ENCODE measurements at places on chromosomes 7 and 10.

DNA sequence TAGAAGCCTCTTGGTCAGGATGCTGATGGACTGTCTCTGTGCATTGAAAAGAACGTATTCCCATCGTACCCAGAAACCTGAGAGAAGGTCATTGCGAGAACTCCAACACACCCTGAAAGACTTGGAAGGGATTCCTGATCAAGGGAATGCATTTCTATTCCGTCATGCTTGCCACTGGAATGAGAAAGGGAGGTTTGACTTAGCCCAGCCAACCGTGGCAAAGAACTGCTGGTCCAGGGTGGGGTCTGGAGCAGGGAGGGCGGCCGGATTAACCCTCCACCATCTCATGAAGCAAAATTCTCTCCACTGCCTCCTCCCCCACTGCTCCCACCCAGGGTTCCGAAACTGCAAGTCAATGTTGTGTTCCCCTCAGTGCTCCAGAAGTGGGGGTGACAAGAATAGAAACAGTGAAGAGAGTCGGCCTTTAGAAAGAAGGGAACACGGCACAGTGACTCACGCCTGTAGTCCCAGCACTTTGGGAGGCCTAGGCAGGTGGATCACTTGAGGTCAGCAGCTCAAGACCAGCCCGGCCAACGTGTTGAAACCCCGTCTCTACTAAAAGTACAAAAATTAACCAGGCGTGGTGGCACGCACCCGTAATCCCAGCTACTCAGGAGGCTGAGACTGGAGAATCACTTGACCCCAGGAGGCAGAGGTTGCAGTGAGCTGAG, 137.5 kb upstream of the MGMT start:
- no peak for DNase-seq

- peak; percentile 13 for DNase-seq
These were observed 39.8 kb downstream of the SPOCK2 start for GRCh38 chr10:72048450-72049124.

- no peak for DNase-seq
These were observed 119.3 kb downstream of the CUX1 start for GRCh38 chr7:101936611-101937231.

- no peak for DNase-seq
These were observed 200.1 kb upstream of the NRG3 start for GRCh38 chr10:81674941-81675340.

GRCh38 chr7:131061158-131061557, 266.5 kb upstream of the MKLN1 start:
- DNase-seq = no peak

GRCh38 chr10:47239211-47239610, 60.8 kb upstream of the GDF10 start:
- no peak for DNase-seq

- DNase-seq = no peak
These were observed 4.1 kb downstream of the KLF6 start for GRCh38 chr10:3780771-3781467.

- no peak for DNase-seq
These were observed 10.5 kb downstream of the LSM5 start for GRCh38 chr7:32479574-32480200.

DNA sequence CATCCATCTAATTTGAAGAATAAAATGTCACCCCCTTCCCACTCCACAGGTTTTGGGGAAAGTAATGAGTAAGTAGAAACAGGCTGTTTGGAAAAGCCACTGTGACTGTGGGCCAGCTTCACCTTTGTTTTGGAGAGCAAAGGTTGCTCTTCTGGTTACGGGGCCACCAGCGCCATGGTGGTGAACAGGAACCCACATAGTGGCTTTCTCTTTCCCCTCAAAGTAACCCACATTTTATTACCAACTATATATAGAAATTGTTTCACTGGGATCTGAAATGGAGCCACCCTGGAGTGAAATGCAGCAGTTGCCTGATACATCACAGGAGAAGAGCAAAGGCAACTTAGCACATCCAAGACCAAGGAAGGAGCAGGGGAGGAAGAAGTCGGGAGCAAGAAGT, 112.3 kb upstream of the EFCAB10 start:
- no peak for DNase-seq

DNA sequence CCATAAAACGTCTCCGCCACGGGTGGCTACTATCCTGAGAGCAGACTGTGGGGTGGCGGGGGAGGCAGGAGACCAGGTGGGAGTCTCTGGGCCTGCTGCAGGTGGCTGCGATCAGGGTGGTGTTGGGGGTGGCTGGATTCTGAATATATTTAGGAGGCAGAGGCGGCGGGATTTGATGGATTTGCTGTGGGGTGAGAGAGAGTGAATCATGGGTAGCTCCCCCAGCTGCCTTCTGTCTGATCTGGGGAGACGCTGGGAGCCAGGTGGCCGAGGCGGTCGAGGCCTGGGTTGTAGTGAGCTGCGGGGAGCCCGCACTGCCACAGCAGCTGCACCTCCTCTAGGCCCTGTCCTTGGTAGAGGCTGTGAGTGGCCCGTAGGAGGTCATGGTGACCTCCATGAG, 48.2 kb upstream of the PFKFB3 start:
- DNase-seq = no peak

DNA sequence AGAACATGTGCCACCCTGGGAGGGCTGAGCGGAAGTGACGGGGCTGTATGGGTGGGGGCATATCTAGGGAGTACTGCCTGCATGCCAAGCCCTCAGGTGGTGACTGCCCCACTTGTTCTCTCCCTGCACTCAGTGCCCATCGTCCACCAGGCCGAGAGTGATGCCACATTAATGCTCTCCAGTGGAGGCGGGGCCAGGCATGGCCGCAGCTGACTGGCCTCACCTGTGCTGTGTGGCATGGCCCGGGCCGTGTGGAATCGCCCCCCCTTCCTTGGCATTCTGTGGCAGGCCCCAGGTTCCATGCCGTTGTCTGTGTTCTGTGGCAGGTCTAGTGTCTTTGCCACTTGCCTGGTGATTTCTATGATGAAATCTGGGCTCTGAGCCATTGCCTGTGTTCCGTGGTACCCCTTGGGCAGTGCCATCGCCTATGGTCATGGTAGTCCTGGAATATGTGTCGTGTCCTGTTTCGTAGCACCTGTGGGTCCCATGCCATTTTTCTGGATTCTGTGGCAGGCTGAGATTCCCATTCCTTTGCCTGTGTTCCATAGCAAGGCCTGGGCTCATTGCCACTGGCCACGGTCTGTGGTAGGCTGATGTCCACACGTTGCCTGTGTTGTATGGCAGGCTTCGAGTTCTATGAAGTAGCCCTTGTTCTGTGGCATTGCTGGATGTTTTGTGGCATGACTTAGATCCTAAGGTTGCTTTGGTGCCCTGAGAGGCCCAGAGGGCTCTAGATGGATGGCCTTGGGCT, 8.9 kb downstream of the FLNC start:
- no peak for DNase-seq

GRCh38 chr7:9250876-9251275, 817.5 kb downstream of the NXPH1 start:
- no peak for DNase-seq

DNA sequence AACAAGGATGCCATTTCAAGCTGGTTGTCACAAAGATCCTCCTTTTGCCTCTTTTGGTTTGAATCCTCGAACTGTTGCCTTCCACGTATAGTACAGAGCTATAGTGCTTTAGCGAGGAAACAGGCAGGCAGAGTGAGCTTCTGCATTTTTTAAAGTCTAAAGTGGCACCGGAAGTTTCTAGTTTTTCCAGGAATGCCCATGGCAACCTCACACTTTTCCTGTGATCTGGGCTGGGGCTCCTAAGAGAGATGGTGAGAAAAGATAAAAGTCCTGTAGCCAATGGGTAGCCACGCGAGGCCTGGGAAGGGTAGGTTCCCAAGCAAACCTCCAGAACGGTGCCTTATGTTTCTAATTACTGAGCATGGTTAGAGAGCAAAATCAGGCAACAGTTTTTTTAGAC, 76.7 kb downstream of the CALD1 start:
- DNase-seq = no peak

GRCh38 chr10:71708301-71708703, 11.3 kb downstream of the C10orf105 start:
- DNase-seq = no peak

DNA sequence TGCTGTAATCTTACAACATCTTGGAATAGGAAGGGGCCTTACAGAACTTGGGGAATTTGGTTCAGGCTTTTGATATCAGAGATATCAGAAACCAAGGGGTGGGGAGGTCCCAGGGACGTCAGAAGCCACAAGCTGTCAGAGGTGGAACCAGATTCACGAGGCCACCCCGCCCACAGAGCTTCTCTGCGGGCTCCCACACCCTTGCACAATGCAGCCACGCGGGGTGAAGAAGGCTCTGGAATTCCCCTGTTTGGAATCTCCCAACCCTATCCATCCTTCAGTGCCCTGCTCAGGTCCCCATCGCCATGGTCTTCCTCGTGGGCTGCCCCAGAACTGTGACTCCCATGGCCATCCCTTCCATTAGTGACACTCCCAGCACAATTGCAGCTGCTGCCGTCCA, 247.1 kb upstream of the SHH start:
- no peak for DNase-seq
